AG04450 (cell line): ENCODE measurements at places on chromosomes 13 and 19. TPM values are rescaled to one million over a fixed set of nuclear protein-coding genes. Genes with fewer than 3 reads are reported as not detected.

DNA sequence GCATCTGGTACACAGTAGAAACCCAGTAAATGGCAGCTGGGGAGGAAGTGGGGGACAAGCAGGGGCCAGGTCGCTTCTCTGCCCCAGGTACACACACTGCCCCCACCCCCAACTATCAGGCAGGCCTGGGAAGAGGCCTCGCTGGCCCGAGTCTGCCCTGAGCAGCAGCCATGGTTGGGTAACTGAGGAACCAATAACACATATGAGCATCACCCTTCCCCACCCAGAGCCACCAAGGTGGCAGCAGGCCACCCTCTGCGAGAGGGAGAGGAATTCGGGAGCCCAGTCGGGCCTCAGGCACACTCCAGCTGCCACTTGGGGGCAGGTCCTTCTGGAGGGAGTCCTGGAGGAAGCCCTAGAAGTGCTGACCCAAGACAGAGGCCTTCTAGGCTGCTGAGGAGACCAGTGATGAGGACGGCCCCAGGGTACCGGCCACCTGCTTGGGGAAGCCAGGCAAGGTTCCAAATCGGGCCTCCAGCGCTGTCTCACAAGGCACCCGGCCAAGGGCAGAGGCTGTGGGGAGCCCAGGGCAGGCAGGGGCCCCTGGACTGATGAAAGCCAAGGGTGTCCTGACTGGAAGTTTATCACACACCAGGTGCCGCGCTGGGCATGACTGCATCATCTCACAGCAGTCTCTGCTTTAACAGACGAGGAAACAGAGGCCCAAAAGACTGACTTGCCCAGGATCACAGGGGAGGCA, 14.0 kb upstream of the KPTN start:
- DNase-seq: no peak

GRCh38 chr13:32059511-32059984, 28.0 kb downstream of the FRY start:
- DNase-seq: no peak

DNA sequence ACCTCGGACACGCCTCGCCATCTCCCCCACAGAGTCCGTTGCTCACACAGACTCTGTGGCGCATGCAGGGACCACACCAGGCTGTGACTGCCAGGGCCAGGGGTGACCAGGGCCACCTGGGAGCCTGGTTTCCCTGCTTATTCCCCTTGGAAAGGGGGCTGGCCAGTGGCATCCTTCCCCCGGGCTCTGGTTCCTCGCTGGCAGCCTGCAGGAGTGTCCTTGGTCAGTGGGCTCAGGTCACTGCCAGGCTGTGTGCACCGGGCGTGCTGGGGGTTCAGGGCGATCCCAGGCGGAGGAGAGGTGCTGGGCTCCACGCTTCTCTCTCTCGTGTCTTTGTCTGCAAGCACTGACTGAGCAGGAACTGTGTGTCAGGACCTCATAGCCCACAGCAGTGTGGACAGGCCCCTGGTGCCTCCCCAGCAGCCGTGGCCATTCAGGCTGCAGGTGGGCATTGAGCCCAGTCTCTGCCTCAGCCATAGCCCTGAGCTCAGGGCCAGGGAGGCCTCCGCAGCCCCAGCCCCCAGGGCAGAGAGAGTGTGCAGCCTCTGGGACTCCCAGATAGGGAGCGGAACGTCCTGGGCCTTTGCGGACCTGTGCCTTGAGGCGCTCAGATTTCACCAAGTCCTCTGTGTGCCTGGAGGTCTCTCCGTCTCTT, 6.5 kb downstream of the PIAS4 start:
- DNase-seq: no peak

- no peak for DNase-seq
Observed at GRCh38 chr19:3586127-3586626, 899 bp downstream of the GIPC3 start.

GRCh38 chr19:16347706-16348105, 23.1 kb downstream of the KLF2 start:
- DNase-seq: no peak

DNA sequence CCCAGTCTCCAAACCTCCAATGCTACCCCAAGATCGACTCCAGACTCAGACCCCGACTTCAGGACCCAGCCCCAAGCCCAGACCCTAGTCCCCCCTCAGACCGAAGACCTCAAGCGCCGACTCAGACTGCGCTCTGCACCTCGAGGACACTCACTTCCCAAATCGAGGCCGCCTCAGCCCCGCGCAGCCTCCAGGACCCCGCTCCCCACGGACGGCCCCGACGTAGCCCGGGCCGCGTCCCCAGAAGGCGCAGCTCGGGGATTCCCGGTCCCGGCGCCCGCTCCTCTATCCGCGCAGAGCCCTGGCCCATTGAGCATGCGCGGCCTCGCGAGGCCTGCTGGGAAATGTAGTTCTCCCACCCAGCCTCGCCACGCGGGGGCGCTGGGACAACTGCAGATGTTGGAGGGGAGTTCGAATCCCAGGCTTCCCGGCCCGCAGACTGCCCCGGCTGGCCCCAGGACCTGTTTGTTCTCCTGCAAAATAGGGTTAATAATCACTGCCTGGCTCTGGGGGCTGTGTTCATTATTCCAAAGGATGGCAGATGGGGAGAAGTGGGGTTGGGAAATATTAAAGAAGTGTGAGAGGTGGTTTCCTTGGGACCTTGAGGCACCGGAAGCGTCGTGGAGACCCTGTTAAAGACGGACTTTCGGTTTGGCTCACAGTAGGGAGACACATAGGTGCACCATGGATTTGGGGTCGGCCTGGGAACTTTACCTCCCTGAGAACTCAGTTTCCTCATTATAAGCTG, at the start of gene APBA3:
APBA3 (minus strand) TSS at position 311 of the 748 bp plus-strand sequence. CDS start 1,428 bp downstream, outside the sequence.
- peak; percentile 59 for DNase-seq

DNA sequence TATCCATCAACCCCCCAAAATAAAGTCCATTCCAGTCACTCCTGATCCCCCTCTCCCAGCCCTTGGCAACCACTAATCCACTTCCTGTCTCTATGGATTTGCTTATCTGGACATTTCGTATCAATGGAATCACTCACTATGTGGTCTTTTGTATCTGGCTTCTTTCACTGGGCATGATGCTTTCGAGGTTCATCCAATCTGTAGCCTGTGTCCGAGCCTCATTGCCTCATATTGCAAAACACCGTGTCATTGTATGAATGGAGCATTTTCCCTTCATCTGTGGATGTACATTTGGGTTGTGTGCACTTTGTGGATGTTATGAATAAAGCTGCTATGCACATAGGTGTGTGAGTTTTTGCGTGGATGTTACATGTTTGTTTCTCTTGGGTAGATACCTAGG, 1.4 kb upstream of the FZR1 start:
- DNase-seq: no peak

DNA sequence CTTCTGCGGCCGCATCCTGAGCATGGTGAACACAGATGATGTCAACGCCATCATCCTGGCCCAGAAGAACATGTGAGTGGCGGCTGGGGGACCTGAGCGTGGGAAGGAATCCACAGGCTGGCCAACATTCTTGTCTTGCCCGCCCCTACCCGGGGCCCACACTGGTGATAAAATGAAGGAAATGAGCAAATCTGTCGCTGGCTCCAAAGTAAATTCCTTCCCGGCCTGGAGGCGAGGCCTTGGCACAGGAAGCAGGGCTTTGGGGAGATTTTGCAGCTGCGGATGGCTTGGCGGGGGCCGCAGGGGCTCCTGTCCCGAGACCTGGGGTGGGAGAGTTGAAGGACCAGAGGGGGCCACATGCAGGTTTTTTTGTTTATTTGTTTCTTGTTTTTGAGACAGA, 4.4 kb downstream of the KXD1 start:
- DNase-seq: no peak

- DNase-seq: no peak
Observed at GRCh38 chr19:18349524-18350128, 9.2 kb downstream of the PGPEP1 start.

- no peak for DNase-seq
Observed at GRCh38 chr13:59490651-59491050, 673.1 kb downstream of the DIAPH3 start.

- no peak for DNase-seq
Observed at GRCh38 chr19:33133438-33134031, 1.6 kb downstream of the WDR88 start.

- no peak for DNase-seq
Observed at GRCh38 chr13:89465366-89465765, 1794.2 kb downstream of the SLITRK5 start.

DNA sequence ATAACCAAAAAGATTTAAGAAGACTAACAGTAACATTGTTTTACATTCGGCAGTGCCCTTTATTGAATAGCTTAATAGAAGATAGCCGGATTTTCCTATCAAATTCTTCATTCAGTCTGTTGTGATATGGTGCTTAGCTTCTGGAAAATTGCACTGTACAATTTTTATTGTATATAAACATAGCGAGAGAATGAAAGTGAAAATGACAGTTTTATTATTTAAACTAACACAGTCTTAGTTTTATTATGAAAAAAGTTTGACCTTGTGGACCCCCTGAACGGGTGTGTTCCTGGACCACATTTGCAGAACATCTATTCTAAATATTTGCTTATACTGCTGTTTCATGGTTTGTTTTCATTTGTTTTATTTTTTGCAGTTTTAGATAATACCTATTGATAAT, 8.6 kb downstream of the ITM2B start:
- no peak for DNase-seq

- no peak for DNase-seq
Observed at GRCh38 chr13:46288570-46289259, 77.0 kb downstream of the LRRC63 start.

- no peak for DNase-seq
Observed at GRCh38 chr13:46179969-46180763, 1.8 kb downstream of the LCP1 start.

- DNase-seq: no peak
Observed at GRCh38 chr13:33328701-33329100, 43.1 kb upstream of the STARD13 start.

DNA sequence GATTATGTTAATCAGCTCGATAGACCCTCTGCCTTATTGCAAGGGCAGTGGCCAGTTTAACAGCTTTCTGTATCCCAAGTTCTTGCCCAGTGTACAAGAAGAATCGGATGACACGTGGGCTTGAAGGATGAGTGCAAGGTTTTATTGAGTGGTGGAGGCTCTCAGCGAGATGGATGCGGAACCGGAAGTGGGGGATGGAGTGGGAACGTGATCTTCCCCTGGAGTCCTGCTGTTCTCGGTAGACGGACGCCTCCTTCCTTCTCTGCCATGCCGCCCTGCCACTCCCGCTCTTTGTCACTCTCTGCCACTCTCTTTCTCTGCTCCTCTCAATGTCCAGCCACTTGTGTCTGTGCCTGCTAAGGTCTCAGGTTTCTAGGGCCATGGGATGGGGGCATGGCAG, 21.0 kb downstream of the RFXAP start:
- no peak for DNase-seq

DNA sequence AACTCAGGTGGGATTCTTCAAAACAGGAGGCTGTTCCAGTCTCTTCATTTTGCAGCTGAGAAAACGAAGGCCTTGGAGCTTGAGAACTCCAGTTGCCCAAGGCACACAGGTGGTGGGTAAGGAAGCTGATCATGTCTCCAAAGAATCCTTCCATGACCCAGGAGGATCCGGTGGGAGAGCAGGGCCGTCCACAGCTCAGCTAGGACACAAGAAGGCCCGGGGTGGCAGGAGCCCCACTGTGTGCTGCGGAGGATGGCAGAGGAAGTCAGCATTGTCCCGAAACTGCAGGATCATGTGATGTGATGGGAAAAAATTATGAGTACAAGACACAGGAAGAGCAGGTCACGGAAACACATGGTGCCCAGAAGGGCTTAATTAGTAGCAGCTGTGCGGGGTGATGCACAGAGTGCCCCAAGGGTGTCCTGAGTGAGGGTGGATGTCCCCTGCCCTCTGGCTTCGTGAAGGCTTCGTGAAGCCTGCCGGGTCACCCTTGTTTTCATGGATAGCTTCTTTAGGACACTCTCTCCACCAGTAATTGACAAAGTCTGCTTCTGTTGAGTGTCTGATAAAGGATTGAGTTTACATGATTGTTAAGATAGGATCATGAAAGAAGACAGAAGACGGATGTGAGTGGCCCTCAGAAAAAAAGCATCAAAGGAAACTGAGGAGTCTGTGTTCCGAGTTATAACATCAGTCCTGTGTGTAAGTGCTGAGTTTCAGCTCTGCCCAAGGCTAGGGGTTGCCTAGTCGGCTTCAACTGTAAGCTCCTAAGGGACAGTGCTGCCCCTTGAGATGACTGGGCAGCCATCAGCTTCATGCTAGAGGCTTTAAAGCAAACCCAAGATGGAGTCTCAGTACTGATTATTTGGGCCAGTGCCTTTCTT, 33.8 kb upstream of the SACS start:
- no peak for DNase-seq

DNA sequence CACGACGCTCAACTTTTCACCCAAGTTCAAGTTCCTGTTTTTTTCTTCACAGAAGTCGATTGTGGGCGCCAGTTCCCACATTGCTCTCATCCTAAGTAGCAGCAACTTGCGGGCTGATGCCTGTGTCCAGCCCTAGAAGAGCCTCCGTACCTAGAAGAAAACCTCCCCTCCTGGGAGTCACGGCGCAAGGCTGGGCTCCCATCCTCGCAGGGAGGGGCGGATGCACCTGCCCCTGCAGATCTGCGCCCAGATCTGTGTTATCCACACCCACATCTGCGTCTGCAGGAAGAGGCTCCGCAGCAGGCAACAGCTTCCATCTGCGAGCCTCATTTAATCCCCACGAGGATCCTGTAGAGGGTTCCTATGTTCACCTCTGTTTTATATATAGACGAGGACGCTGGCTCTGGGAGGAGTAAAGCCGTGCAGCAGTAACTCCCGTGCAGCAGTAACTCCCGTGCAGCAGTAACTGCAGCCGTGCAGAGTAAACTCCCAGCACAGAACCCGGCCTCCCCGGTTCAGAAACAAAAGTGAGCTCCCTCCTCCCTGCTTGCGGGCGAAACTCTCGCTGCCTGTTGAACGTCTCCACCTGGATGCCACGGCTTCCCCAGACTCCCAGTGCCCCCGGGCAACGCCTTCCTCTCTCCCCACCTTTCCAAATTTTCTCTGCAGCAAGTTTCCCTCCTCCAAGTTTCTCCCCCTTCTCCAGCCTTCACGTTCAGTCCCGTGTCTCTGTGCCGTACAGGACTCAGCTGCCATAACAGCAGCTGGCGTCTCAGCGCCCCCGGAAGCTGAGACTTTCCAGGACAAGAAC, 23.5 kb upstream of the LAIR1 start:
- no peak for DNase-seq

GRCh38 chr13:40063278-40063698, 407.8 kb downstream of the COG6 start:
- DNase-seq: no peak

GRCh38 chr19:9309974-9310446, 372 bp upstream of the ZNF699 start:
- no peak for DNase-seq

DNA sequence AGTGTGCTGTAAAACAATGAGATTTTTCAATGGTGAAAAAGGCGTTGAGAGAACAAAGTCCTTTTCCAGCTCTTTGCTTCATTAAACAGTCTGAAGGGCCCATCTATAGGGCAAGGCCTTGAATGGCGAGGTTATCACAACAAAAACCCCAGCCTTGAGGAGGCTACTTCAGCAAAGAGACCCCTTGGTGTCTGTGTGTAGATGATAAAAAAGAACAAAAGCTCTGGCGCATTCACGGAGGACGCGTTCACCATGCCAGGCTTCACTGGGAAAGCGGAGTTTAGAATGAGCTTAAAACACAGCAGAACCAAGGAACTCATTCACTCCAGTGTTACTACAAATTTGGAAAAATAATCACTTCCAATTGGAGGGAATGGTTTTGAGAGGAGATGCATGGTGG, 530.0 kb upstream of the ARGLU1 start:
- no peak for DNase-seq

The ZNF566 gene
- 3.5 and 4.9 TPM in 2 replicates for polyA plus RNA-seq

The C5AR1 gene
- polyA plus RNA-seq: 0.50 and 0.53 TPM in 2 replicates

The ZNF583 gene
- 4.5 and 6.2 TPM in 2 replicates for polyA plus RNA-seq

The PINLYP gene
- polyA plus RNA-seq: 1.8 and 2.7 TPM in 2 replicates

The MEIOSIN gene
- polyA plus RNA-seq: not detected in 2 replicates

The SOX1 gene
- not detected in 2 replicates for polyA plus RNA-seq

The EHD2 gene
- 84.0 and 126 TPM in 2 replicates for polyA plus RNA-seq

The ZNF724 gene
- 0.97 and 1.1 TPM in 2 replicates for polyA plus RNA-seq

The LILRB4 gene
- polyA plus RNA-seq: 0.06 and 0.10 TPM in 2 replicates

The CD209 gene
- polyA plus RNA-seq: not detected in 2 replicates

The TRAPPC5 gene
- polyA plus RNA-seq: 42.1 and 69.8 TPM in 2 replicates

The TMEM38A gene
- 2.2 and 2.4 TPM in 2 replicates for polyA plus RNA-seq
